NCI-H82 (cell line): ENCODE measurements at places on chromosomes 4 and X.

DNA sequence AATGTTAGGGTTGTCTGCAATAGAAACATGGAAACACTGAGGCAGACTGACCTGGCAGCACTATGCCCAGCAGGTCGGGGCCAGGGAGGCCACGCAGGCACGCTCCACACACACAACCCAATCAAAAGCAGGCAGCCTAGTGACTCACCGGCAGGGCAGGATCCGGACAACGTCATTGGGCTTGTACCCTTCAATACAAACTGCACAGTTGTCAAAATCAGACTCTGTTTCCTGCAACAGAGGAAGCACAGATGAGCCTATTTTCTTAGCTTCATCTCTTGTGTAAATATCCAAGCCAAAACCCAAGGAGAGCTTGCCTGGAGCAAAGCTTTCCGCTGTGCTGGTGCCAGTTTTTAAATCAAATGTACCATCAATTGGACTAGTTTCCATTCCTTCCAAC is 185.8 kb downstream of the RNF150 start:
- DNase-seq, result no peak

- DNase-seq, result no peak
Measured at GRCh38 chr4:6394671-6395081, 77.7 kb downstream of the PPP2R2C start.

- no peak for DNase-seq
Measured at GRCh38 chr4:98601708-98602107, 56.7 kb downstream of the TSPAN5 start.

GRCh38 chr4:54568184-54568583 is 89.6 kb upstream of the KIT start:
- DNase-seq, result no peak

GRCh38 chr4:157421365-157421764 is 200.8 kb downstream of the GRIA2 start:
- DNase-seq, result no peak

GRCh38 chr4:67468830-67469229 is 76.5 kb downstream of the CENPC start:
- DNase-seq, result no peak
